ENCODE measurements at places on chromosomes 11 and 22.

- DNase-seq = no peak
Measured at GRCh38 chr11:65643971-65644370, 6.1 kb downstream of the SIPA1 start.

- peak; percentile 83 for DNase-seq
Measured at GRCh38 chr11:92702037-92702804, 267.2 kb upstream of the MTNR1B start.

DNA sequence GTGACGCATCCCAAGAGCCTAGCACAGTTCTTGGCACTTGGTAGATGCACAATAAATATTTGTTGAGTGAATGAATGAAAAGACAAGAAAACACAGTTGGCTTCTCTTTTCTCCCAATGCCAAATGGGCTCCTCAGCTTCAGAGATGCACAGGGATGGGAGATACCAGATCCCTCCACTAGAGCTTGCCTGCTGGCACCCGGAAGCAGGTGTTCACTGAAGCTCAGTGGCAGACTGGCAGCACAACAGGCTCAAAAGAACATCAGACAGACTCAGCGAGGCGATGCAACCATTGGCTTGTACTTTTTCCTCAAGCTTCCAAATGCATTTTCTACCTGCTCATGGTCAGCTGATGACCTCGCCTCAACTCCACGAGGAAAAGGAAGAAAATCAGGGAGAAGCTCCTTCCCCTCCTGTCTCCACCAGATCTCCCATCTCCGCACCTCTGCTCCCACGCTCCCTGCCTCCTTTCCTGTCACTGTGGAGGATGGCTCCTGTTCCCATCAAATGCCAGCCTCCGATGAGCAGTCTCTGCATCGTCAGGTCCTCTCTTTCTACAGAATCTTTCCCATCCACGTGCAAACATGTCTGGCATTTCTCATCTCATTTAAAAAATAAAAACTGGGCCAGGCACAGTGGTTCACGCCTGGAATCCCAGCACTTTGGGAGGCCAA is 5.8 kb downstream of the RAPSN start:
- peak; percentile 12 for DNase-seq

GRCh38 chr22:38346506-38346905 is 29.3 kb upstream of the CSNK1E start:
- DNase-seq = no peak

- DNase-seq = no peak
Measured at GRCh38 chr11:16337421-16338213, 18.7 kb downstream of the SOX6 start.

DNA sequence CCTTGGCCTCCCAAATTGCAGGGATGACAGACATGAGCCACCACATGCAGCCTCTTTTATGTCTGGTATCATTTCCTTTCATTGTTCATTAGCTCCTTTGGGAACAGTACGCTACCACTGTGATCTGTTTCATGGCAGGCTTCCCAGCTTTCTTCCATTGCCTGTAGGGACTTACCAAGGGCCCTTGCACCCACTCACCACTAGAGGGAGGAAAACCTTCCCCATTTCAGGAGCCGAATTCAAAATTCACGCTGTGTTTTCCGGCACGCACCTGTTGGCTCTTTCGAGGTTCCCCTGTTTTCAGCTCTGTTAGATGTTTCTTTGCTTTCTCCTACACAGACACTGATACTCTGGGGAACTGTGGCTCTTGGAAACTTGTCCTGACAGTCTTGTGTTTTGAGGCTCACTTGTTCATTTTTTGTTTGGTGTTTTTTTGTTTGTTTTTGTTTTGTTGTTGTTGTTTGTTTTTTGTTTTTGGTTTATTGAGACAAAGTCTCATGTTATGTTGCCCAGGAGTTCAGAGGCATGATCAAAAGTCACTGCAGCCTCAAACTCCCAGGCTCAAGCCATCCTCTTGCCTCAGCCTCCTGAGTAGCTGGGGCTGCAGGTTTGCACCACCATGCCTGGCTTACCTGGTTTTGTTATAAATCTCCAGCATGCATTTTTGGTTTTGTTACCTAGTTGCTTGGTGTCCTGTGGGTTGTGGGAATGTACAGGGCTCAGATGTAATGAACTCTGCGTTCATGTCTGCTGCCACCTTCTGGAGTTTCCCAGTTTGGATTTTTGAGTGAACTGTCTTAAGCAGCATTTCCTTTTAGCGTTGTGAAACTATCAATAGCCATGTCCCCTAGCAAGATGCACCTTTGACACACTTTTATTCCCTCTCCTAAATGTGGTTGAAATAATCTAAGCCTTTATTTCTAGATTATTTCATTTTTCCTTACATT is 2.3 kb downstream of the KRTAP5-11 start:
- DNase-seq = peak; percentile 74

DNA sequence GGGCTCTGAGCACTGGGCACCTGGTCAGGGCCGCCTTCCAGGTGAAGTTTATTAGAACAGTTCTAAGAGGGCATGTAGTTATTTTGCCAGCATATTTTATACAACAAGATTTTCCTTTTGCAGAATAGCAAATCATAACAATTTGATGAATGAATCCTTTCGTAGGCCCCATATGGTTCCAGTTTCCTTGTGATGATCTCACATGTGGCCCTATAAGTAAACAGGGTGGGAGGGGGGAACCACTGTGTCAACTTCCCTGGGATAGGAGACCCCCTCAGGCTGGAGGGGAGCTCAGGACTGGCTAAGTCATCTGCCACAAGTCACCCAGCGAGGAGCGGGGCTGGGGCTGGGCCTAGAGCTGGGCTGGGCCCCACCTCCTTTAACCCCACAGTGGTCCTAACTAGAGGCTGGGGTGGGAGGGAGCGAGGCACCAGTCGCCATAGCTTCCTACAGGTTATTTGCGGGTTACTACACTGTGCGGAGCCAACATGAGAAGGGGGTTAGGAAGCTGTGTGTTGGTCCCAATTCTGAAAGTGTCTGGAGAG is 4.2 kb downstream of the FBLN1 start:
- DNase-seq = no peak

- no peak for DNase-seq
Measured at GRCh38 chr11:103897160-103897936, 139.1 kb upstream of the DDI1 start.

GRCh38 chr11:56543157-56543556 is at the start of gene OR5M11:
TSS of gene OR5M11 (minus strand) at chr11:56543257. CDS start at chr11:56543257, 0 bp downstream.
- no peak for DNase-seq

- no peak for DNase-seq
Measured at GRCh38 chr22:30226192-30226832, 20.2 kb downstream of the LIF start.

DNA sequence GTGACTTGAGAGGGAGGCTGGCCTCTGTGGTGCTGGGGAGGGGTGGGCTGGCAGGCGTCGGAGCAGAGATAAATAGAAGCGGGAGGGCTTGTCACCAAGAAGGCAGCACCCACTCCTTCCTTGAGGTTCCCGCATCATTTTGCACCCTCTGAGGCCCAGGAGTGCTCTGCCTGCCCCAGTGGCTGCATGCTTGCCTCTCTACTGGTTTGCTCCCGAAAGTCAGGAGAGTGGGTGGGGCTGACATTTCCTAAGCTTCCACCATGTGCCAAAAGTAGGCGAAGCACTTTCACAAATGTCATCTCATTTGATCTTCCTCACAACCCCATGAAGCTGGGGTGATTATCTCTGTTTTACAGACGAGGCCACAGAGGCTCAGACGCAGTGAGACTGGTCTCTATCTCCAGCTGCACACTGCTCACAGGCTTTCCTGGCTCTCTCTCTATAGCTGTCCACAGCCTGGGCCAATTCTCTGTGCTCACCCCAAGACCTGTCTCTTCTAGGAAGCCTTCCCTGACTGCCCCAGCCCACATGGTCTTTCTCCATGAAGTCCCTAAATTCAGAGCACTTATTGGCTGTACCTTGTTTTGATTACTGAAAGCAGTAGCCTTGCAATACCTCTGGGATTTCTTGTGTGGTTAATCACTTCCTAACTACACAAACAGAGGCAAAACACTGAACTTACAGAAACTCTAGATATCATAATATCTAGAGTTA is 2.6 kb upstream of the UCP3 start:
- no peak for DNase-seq

- DNase-seq = no peak
Measured at GRCh38 chr11:33507967-33508366, 192.7 kb downstream of the C11orf91 start.

GRCh38 chr11:113242767-113243397 is 71.5 kb upstream of the TTC12 start:
- no peak for DNase-seq

DNA sequence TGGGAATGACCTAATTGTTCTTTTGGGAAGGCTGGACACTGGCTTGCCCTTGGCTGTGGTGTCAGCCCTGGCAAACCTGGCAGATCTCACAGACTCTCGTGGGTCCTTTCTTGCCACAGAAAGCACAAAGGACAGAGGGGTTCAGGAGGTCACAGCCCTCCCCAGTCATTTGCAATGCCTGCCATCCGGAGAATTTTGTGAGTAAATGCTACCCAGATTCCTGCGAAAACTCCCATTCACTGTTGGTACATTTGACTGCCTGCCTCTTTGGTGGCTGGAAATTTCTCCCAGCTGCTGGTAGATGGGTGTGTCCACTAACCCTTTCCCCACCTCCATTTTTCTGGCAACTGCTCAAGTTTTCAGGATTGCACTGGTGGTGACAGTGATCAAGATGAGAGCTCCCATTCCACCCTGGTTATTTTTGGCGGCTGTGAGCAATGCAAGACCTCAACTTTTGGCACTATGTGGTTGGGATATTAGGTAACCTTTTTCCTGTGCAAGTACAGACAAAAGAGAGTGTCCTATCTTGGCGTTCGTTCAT is 155.7 kb downstream of the NAV2 start:
- DNase-seq = peak; percentile 11

DNA sequence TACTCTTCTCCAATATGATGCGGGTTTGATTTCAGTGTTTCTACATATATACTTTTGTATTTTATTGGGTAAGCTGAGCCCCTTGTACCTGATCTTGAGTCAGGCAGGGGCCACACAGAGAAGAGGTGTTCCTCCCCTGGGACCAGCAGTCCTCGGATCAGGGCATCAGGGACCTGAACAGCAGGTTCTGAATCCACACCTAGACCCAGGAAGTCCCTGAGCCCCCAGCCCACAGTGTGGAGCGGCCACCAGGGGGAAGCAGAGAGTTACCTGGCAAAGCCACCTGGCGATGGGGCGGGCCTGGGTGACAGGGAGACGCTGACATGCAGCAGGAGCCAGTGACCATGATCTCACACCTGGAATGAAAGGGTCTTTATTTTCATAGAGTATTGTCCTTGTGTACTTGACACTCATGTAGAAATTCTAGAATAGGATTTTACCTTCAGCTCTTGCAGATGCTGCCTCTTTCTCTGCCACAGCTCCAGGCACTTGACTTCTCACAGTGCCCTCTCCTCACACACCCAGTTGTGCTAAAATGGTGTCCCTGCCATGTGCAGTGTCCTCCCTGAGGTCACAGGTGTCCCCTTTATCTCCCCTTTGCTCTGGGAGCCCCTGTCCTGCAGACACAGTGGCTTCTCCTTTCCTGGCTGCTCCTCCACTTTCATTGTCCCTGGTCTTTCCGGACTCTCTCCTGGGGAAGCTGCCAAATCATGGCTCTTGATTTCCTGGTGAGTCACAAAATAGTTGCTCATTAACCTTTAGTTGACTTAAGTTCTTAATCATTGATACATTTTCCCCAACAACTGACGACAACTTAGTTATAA is 48.5 kb downstream of the GGTLC2 start:
- peak; percentile 37 for DNase-seq

DNA sequence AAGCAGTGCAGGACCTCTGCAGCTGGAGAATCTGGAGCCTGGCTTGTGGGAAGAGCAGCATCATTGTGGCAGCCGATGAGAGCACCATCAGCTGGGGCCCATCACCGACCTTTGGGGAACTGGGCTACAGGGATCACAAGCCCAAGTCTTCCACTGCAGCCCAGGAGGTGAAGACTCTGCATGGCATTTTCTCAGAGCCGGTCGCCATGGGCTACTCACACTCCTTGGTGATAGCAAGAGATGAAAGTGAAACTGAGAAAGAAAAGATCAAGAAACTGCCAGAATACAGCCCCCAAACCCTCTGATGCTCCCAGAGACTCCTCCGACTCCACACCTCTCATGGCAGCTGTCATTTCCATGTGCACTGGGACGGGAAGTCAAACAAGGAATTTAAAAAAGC is 35.6 kb downstream of the ASRGL1 start:
- no peak for DNase-seq

DNA sequence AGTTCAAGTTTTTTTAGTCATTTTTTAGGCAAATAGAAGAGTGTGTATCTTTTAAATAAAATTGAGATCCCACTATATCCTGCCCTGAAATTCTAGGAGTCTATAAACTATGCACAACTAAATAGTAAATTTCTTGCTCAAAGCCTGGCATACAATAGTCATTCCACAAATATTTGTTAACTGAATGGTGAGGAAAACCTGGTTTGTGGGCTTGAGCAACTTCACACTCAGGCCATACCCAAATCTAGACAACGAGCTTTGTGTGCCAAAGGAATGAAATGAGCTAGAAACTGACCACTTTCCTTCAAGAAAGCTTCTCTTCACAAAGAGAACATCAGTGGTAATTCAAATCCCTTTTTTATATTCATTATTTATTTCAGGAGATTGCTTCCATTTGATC is 39.6 kb upstream of the AMOTL1 start:
- no peak for DNase-seq

- DNase-seq = peak; percentile 68
Measured at GRCh38 chr11:102293873-102294601, 23.2 kb upstream of the BIRC3 start.
